CD4-positive, alpha-beta memory T cell (primary cell): ENCODE measurements at places on chromosomes 7 and 10. TPM values are rescaled to one million over a fixed set of nuclear protein-coding genes. Genes with fewer than 3 reads are reported as not detected.

GRCh38 chr7:4738711-4739527 lies 36.5 kb upstream of the AP5Z1 start:
- H3K4me1 ChIP-seq = peaks cover 44% of the 10 kb centered on the region
- H3K27ac ChIP-seq = peak overlapping the region; percentile 11
- no peak for DNase-seq
- H3K4me3 ChIP-seq = no peak overlapping the region
- peaks cover 21% of the 10 kb centered on the region for H3K36me3 ChIP-seq

GRCh38 chr7:128811631-128812430 lies 18.4 kb upstream of the FLNC start:
- H3K4me3 ChIP-seq = no peak overlapping the region
- no peak overlapping the region for H3K27ac ChIP-seq
- H3K4me1 ChIP-seq = no peaks in the 10 kb centered on the region

- no peaks in the 10 kb centered on the region for H3K36me3 ChIP-seq
- H3K4me3 ChIP-seq = no peak overlapping the region
- H3K27ac ChIP-seq = no peak overlapping the region
- DNase-seq = no peak
- peaks cover 2% of the 10 kb centered on the region for H3K4me1 ChIP-seq
These were observed 160.9 kb downstream of the LRRC4 start for GRCh38 chr7:127870231-127870907.

DNA sequence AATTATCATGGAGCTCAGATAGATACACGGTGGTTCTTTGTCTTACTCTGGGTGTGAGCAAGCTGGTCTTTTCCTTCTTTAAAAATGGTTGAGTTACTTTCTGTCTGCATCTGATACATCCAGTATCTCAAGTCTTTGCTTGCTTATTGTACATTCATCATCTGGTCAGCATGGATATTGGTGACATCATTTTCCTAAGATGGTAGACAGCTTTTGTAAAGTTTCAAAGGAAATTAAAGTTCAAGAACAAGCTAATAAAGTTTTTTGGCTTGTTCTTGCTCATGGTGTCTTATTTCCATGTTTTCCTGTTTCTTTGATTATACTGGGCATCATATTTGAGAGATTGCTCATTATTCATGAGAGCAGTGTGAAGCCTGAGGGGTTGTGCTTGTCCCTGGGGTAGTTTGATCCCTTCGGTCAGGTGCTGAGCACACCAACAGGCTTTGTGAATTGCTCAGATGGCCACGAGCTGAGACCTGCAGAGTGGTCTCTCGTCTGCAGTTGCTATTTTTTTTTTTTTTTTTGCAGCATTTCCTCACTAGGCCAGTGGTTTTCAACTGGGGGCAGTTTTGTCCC lies 38.5 kb downstream of the MGMT start:
- no peaks in the 10 kb centered on the region for H3K27me3 ChIP-seq
- H3K27ac ChIP-seq = no peak overlapping the region
- H3K4me3 ChIP-seq = no peak overlapping the region

DNA sequence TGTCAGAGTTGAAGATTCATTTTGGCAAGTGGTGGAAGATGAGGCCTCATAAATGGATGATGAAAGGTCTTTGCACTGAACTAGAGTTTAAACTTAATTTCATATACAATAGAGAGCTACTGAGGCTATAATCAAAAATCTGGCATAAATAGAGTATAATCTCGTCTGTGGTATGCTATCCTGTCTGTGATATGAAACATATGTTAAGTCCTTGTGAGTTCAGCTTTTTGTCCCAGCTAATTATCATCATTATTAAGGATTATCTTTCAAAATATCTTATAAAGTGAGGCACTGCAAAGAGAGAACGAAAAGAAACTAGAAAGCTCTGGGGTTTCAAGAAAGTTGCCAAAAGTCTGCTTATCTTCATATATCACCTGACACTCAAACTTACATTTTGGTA lies 83.4 kb downstream of the GAD2 start:
- no peaks in the 10 kb centered on the region for H3K4me1 ChIP-seq
- DNase-seq = no peak
- H3K36me3 ChIP-seq = no peaks in the 10 kb centered on the region
- no peak overlapping the region for H3K27ac ChIP-seq
- H3K27me3 ChIP-seq = no peaks in the 10 kb centered on the region

The RPEL1 gene
- not detected for total RNA-seq

The CPED1 gene
- not detected for total RNA-seq

The CFAP69 gene
- total RNA-seq = 0.58 TPM

The ATP5MK gene
- total RNA-seq = 157 TPM

The EPO gene
- total RNA-seq = not detected

The IRF5 gene
- total RNA-seq = 7.2 TPM
